ENCODE measurements at places on chromosomes 7 and 10.

DNA sequence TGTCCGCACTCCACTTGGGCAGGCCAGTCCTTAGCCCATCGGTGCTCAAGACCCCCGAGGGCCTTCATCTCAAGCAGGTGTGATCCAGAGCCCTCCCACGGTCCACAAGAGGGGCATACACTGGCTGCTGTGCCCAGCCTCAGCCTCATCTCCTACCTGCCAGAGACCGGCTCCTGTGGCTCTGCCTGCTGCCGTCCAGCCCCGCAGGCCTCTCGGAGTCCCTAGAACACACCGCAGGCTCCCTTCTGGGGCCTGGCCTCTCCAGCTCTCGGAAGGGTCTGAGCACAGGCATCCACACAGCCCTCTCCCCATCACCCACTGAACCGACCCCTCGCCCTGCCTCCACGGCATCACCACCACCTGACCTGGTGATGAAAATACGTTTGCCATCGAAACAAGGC lies 147.4 kb downstream of the PRKAG2 start:
- DNase-seq: no peak

GRCh38 chr10:78560341-78560688 lies 508.5 kb upstream of the ZMIZ1 start:
- no peak for DNase-seq

DNA sequence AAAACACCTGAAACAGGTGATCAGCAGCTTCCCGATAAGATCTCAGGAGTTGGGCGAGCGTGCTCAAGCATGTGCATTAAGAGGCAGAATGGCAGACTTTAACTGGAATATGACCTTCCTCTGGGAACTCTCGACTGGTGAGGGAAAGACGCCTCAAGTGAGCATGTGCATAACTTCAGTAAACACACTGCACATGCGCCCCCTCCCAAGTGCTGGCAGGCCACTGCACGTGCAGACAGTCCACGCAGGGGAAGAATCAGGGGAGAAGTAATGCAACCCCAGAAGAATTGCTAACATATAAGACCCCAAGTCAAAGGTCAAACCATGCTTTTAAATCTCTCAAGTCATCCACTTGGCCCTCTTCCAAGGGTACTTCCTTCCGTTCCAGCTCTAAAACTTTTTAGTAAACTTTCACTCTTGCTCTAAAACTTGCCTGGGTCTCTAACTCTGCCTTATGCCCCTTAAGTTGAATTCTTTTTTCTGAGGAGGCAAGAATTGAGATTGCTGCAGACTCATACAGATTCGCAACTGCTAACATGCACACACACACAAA lies 541.0 kb downstream of the TNS3 start:
- no peak for DNase-seq

GRCh38 chr7:87424075-87424474 lies 51.4 kb downstream of the ABCB4 start:
- DNase-seq: no peak

DNA sequence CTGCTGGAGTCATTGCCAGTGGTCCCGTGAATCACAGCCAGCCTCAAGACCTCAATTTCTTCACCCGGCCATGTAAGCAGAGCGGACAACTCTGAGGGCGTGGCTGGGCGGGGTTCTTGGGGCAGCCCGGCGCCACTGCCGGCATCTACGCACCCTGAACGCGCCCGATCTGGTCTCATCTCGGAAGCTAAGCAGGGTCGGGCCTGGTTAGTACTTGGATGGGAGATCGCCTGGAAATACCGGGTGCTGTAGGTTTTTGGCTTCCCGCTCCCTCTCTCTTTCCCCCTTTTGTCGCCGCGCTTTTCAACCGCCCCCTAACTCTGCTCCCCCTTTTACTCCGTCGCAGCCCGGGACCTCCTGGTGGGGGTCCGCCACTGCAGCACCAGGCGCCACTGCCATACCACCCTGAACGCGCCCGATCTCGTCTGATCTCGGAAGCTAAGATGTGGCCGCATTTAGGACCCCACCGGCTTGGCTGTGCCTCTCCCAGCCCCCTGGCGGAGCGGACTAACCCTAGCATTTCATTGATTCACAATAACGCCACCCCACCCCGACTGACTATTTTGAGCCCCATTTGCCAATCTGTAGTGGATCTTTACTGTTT lies 25.3 kb downstream of the GARIN1A start:
- DNase-seq: peak; percentile 82

GRCh38 chr7:141754939-141755338 lies 9.0 kb upstream of the TAS2R3 start:
- no peak for DNase-seq

DNA sequence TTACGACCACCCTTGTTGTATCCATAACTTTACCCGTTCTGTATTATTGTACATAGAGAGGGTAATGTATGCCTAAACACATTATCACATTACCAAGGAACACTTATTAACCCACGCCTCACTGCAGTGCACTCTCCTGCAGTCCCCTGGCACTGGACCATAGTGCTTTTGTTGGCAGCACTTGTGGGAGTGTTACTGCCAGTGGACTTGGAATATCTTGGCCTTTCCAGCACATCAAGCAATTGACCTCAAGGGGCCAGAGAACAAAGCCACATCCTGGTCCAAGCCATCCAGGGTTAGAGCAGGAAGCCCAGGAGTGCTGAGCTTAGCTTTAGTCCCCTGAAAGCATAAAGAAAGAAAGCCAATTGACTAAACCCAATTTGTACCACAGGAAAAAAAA lies 304.2 kb downstream of the PCDH15 start:
- DNase-seq: no peak

- DNase-seq: no peak
Observed at GRCh38 chr10:19097151-19097550, 48.5 kb downstream of the MALRD1 start.

DNA sequence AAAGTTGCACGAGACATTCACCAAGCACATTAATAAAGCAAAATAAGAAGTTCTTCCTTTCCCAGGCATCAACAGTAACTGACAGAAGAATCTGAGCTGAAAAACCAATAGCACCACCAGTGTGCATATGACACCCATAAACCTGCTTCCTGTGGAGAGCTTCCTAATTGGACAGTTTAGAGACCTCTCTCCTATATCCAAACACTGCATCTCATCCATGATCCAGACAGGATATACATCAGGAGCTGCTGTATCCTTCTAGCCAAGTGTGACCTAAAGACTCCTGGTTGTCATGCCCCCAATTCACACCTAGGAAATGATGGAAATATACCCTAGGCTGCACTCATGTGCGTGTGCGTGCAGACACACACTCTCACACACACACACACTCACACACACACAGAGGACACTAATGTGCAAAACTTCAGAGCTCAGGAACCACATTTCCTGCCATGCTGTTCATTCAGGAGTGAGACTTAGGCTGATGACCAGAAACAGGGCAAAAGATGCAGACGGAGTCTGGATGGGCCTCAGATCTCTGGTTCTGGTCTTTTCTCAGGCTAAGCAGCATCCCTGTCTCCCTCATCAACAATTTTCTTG lies 58.0 kb downstream of the MAP3K8 start:
- DNase-seq: no peak

DNA sequence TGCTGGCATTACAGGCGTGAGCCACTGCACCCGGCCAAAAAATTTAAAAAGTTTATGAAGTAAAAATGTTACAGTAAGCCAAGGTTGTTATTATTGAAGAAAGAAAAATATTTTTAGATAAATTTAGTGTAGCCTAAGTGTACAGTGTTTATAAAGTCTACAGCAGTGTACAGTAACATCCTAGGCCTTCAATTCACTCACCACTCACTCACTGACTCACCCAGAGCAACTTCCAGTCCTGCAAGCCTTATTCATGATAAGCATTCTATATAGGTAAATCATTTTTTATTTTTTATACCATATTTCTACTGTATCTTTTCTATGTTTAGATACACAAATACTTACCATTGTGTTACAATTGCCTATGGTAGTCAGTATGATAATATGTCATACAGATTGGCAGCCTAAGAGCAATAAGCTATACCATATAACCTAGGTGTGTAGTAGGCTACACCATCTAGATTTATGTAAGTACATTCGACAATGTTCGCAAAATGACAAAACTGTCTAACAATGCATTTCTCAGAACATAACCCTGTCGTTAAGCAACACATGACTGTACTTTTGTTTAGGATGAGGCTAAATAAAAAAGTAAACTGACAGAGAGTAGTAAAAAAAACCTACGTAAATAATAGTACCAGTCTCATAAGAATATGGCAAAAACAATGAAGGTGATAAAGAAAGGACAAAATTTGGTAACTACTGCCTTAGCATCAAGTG lies 77.8 kb upstream of the FAM133B start:
- DNase-seq: no peak

DNA sequence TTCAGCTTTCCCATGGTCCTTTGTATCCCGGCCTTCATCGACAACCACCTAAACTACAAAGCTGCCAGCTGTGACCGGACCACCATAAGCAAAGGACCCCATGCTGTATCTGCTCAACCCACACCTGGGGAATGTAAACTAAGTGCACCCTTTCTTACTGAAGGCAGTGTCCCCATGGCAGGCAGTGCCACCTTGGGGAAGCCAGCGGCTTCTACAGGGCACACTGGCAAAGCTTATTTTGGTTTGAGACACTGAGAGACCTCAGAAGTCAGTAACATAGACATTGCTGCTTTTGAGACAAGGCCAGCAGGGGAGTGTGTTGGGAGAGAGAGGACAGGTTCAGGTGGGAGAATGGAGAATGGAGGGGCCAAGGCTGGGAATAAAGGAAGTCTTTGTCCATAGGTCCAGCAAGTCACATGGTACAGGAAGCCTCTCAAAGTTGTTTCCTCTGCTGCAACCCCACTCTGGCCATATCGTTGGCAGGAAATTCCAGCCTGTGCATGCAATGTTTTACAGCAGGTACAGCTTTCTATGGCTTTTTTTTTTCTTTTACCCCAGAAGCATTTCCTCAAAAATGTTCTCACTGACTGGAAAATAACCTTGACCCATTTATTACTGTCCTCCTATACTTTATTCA lies 85.9 kb upstream of the NPVF start:
- DNase-seq: no peak

DNA sequence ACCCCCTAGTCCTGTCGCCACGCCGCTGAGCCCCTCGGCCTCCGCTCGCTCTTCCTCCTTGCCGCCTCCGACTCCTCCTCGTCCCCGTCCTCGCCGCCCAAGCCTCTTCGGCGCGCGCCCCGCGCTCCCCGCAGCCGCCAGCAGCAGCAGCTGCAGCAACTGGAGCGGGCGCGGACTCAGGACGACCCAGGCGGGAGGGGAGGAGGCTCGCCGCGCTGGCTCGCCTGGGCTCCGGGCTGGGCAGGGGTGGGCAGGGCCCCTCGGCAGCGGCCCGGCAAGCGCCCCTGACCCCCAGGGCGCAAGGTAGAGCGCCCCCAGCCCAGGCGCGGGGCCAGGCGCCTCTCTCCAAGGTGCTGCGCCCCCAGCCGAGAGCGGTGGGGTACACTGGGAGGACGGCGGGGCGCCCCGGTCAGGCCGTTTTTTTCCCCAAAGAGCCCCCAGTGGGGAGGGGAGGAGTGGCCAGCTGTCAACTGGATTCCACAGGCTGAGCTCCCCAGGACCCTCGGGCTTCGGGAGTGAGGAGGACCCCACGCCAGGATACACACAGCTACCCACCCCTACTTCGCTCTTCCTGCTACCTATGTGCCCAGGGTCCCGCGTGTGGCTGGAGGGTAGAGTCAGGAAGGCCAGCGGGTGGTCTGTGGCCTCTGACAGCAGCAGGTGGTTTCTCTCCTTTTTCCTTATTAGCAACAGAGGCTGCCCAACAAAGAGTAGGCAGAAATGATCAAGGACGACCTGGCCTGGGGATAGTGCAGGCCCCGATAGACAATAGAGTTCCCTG lies 903 bp upstream of the KCNMA1 start:
- DNase-seq: no peak

DNA sequence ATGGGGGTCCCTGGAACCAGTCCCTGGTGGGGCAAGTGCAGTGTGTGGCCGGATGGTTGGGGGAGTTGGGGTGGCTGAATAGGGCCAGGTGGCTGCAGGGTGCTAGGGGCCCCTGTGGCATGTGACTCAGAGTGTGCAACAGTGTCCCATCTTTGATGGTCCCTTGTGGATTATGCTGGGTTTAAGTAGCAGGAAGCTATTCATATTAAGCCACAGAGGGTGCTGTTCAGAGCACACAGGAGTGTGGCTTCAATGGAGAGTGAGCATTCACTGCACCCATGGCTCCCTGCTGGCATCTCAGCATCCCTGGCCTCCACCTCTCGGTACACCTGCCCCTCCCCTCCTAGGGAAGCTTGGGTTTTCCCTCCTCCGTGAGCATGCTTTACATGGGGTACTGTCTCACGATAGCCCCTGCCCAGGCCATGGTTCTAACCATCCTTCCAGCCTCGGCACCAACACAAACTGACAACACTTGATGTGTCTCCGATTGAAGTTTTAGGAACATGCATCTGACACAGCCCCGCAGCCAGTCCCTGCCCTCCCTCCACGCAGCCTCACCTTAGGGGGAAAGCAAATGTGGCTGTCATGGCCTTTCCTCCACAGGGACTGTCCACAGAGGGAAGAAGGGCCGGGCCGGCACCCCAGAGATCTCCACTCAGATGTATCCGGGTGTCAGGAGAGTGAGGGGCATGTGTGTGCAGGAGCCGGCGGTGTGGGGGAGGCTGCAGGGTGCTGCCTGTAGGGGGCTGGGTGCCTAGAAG lies 30.4 kb upstream of the PPIF start:
- DNase-seq: no peak

- DNase-seq: no peak
Observed at GRCh38 chr7:12322284-12322902, 81.3 kb downstream of the VWDE start.

- DNase-seq: no peak
Observed at GRCh38 chr7:90446137-90446899, 23.1 kb upstream of the PTTG1IP2 start.

- no peak for DNase-seq
Observed at GRCh38 chr10:7634142-7634894, 32.4 kb downstream of the ITIH5 start.

All from suprapubic skin (tissue), 4 donors.